Urothelium cell line (cell line): ENCODE measurements at places on chromosomes 11 and 22.

DNA sequence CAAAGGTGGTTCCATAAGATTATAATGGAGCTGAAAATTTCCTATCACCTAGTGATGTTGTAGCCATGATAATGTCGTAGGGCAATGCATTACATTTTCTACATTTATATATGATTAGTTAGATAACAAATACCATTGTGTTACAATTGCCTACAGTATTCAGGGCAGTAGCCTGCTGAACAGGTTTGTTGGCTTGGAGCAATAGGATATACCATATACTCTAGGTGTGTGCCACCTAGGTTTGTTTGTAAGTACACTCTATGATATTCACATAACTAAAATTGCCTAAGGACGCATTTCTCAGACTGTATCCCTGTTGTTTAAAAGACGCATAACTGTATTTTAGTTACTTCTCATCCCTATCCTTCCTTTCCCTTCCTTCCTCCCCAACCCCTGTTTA, 13.6 kb downstream of the PLEKHB1 start:
- no peak for DNase-seq

DNA sequence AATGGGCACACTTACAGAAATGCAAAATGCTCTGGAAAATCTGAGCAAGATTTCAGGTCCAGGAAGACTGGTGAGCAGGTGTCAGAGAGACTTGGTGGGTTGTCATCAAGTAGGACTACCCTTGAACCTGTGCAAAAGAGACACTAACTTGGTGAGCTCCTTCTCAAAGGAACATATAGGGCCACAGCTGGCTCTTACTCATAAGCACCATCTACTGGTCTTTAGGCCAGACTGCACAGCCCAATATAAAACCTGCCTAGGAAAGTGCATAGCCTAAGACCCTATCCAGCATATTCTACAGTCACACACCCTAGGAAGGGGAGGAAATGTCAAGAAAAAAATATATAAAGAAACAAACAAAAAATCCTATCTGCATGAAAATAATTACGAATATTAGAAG, 18.2 kb upstream of the OR10W1 start:
- DNase-seq, result peak; percentile 40

DNA sequence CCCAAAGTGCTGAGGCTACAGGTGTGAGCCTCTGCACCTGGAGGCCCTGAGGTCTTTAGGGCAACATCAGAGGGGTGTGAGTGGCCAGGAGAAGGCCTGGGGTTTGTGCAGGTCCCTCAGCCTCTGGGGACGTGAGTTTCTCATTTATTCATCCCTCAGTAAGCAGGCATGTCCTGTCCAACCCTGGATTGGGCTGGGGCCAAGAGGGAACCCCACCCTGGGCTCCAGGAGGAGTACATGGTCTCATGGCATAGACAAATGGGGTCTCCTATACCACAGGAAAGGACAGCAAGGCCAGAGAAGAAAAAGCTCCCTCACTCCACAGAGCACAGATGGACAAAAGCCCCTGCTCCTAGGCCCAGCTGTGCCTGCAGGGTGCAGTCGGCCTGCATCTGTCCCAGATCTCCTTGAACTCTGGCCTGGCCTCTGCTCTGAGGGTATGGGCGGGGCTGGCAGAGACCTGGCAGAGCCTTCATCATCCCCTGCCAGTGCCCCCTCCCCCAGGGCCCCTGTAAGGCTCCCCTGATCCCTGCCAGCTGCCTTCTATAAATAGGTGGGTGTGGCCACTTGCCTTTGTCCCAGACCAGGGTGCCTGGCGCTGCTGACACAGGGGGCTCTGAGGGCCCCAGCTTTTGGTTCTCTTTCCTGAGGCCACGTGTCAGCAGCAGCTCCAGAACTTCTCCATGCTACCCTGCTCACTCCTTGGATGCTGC, 34.6 kb downstream of the A4GALT start:
- no peak for DNase-seq

- DNase-seq, result no peak
These were observed 28.9 kb downstream of the KCTD17 start for GRCh38 chr22:37080438-37080837.

DNA sequence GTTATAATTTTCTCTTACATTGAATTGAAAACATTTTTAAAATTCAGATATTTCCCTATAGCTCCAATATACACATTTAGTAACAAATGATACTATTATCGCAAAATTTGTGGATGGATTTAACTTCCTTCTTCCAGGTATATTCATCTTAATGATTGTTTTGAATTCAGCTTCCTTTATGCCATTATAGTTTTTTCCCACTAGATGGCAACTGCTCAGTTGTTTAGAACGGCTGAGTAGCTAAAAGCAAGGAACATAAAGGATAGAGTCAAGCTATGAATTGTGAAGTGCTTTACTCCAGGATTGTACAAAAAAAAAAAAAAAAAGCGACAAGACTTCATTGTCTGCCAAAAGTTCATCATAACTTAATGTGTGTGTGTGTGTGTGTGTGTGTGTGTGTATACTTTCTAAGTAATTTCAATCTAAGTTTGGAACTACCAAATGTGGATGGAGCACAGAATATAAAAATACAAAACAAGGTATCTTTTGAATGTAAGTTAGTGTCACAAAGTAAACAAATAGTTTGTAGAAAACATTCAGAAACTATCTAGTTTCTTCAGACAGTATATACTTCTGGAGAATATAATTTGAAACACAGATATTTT, 846.4 kb downstream of the DLG2 start:
- DNase-seq, result peak; percentile 21

GRCh38 chr11:69868006-69868810, 49.0 kb upstream of the FGF3 start:
- DNase-seq, result no peak

DNA sequence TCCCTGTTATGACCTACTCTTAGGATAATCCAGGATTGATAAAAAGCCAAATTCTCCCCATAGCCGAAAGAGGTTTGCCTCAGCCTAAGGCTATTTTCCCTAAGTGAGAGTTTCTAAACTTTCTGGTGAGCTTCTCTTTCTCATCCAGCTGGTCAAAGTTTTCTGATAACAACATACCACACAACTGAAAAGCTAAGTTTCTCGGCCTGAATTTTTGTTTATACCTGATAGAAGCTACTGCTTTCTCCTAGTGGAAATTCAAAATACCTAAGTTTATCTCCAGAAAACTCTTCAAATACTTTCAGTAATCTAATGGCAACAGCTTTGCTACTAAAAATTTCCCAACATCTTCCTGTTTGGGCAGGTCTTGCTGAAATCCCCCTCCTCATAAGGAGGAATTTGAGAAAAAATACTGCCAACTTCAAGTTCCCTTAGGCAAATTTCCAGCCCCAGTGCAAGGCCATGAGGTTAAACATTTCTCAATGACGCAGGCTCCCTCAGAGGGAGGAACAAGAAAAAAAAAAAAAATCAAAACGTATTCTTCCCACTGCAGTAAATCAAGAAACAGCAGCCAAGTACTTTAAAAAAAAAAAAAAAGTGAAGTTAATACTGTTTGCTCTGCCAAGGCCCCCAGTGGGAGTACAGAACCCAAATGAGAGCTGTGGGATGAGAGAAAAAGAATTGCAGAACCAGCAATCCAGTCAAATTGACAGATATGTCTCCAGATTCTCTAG, 127.0 kb downstream of the MRTFA start:
- DNase-seq, result peak; percentile 32

- no peak for DNase-seq
These were observed 1.4 kb downstream of the ARVCF start for GRCh38 chr22:20015187-20015625.

DNA sequence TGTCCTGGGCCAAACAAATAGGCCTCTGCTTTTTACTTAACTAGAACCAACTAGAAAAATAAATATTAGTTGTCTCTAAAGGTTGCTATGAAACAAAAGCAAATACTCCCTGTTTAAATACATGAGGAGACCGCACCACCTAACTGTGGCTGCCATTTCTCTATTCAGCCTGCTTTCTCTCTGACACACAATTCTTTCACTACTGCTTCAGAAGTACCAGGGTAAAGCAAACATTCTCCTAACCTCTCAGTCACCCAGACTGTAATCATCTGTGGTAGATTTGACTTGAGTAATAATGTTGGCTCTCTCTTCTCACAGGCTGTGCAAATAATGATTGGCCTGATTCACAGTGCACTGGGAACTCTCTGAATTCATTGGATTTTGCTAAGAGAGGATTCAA, 41.0 kb upstream of the MS4A8 start:
- no peak for DNase-seq

DNA sequence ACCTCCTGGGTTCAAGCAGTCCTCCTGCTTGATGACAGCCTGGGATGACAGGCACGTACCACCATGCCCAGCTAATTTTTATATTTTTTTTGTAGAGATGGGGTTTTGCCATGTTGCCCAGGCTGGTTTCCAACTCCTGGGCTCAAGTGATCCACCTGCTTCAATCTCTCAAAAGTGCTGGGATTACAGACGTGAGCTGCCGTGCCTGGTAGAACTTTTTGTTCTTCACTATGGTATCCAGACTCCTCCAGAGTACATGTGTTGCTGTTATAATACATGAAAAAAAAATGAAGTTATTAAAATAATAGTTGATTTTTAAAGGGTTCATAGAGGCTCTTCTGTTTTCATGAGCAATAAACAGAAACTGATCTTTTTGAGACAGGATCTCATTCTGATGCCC, 29.6 kb downstream of the ZNF143 start:
- no peak for DNase-seq

GRCh38 chr11:75665126-75665525, 3.7 kb downstream of the MAP6 start:
- DNase-seq, result no peak

DNA sequence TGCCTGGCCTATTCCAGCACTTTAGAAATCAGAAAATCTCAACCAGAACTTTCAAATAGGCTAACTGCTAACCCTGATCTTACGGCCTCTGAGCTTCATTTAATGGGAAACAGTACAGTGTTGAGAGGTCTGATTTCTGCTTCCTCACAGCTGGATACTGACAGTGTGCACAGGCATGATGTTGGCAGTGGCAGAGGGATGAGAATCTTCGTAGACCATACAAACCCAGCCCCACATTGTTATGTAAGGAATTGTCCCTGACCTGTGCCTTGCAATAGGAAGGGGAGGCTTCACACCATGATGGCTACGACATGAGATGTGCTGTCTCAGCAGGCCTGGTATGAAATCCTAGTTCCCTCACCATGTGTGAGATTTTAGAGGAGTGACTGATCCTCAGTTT, 49.0 kb downstream of the CD44 start:
- no peak for DNase-seq

- DNase-seq, result no peak
These were observed 305.8 kb upstream of the NCAM1 start for GRCh38 chr11:112655371-112655770.

DNA sequence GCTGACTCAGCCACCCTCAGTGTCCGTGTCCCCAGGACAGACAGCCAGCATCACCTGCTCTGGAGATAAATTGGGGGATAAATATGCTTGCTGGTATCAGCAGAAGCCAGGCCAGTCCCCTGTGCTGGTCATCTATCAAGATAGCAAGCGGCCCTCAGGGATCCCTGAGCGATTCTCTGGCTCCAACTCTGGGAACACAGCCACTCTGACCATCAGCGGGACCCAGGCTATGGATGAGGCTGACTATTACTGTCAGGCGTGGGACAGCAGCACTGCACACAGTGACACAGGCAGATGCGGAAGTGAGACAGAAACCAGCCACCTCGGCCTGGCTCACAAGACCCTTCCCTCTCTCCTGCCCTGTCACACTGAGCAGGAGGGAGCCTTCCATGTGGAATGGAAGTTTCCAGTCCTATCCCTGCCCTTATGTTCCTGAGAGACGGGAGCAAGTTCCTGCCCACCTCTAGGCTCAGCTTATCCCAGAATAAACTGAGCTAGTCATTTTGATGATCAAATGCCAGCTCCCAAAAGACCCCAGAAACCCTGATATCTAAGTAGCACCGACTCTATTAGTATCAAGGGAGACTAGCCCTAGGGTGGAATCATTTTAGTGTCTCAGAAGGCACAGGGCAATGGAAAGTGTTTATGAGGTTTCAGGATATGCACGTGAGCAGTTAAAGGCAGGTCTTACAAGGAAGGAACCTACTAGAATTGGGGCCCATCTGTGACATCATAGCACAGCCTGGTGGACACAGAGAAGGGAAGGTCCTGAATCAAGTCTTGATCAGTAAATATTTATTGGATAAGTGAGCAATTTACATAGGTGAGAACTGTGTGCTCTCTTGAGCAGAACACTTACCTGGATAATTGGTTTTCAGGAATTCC, 6.3 kb upstream of the IGLL5 start:
- DNase-seq, result no peak

DNA sequence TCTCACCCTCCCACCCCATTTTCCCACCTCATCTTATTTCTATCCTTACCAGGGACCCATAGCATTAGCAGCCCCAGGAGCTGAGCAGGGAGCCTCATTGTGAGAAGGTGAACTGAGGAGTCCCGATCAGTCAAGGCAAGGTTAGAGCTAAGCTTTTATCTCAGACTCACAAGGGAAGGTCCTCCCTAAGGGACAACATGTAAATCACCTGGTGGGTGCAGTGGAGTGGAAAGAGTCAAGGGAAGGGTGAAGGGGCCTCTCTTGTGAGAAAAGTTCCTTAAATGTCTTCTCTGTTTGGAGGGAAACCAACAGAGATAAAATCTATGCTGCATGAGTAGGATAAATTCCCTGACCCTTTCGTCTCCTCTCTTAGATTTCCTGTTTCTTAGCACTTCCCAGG, 85.9 kb downstream of the GAB4 start:
- no peak for DNase-seq

DNA sequence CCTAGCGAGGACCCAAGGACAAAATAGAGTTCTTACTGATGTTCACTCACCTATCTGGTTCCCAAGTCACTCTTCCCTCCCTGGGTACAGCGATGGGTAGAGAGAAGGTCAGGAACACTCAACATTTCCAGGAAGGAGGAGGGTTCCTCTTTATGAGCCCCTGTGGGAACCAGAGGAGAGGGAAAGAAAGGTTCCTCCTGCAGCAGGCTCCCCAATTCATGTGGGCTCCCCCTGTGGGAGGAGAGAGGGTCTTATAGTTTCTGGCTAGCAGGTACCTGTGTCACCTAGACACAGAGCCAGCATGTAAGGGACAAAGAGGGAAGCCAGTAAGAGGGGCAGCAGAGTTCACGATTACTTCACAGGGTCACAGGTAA, 93.5 kb downstream of the DBX1 start:
- no peak for DNase-seq

DNA sequence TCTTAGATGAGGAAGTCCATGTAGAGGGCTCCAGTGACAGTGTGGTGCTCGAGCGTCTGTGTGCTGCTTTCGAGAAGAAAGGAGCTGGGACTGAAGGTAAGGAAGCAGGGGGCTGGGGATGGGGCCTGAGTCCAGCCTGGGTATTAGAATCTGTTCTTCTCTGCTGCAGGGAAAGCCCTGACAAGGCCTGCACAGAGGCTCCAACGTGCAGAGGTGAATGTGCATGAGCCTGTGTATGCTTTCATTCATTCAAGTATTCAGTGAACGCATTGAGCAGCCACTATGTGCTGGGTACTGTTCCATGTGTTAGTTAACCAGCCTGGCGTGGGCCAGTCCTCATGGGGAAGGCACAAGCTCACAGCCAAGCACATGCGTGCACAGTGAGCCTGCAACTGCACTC, 93.4 kb downstream of the MYO18B start:
- DNase-seq, result no peak
